ENCODE measurements at places on chromosomes 3 and 15. TPM values are rescaled to one million over a fixed set of nuclear protein-coding genes. Genes with fewer than 3 reads are reported as not detected.

DNA sequence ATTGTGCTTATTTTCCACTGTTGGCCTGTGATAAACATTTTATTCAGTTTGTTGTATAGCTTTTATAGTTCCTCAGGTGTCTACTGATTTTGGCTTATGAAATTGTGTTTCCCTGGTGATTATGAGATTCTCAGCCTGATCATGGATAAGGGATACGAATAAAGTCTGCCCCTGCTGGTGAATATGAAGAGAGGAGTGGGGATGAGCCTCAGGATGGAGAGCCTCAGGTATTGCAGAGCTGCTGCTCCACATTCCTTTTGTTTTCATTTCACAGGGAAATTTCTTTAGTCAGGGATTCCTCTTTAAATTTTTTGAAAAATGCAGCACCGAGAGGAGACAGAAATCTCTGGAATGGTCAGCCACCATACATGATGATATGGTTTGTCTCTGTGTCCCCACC lies 14.7 kb upstream of the RAB6B start:
- no peak for DNase-seq

DNA sequence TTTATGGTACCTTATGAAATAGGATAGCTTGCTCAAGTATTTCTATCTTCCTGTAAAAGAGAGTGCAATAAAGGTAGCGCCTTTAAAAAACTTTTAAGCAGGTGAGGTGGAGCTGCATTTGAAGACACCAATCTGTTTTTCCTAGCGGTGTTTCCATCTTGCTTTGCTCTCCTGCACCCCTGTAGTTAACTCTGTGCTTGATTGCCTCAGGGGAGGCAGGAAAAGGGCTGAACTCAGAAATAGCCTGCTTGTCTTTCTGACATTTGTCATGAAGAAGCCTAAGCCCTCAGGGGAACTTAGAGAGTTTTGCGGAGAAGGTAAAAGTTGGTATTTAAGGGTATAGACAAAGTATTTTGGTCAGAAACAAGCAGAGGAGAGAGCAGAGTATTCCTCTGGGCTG lies 63.0 kb upstream of the TPRG1 start:
- no peak for DNase-seq

GRCh38 chr3:183532620-183533411 lies 22.7 kb downstream of the KLHL6 start:
- no peak for DNase-seq

GRCh38 chr3:51391566-51392354 lies 675 bp downstream of the RBM15B start:
- DNase-seq = no peak

Gene RARB
- polyA plus RNA-seq = 42.4 TPM

Gene WDR5B
- 12.5 TPM for polyA plus RNA-seq

All from right lung (tissue), 10 donors.